ENCODE measurements at places on chromosomes 13 and 19.

GRCh38 chr13:31437975-31438374 is 238.2 kb downstream of the B3GLCT start:
- no peak for DNase-seq
- peaks cover 3% of the 10 kb centered on the region for H3K4me1 ChIP-seq
- H3K36me3 ChIP-seq = no peaks in the 10 kb centered on the region
- no peak overlapping the region for H3K27ac ChIP-seq

DNA sequence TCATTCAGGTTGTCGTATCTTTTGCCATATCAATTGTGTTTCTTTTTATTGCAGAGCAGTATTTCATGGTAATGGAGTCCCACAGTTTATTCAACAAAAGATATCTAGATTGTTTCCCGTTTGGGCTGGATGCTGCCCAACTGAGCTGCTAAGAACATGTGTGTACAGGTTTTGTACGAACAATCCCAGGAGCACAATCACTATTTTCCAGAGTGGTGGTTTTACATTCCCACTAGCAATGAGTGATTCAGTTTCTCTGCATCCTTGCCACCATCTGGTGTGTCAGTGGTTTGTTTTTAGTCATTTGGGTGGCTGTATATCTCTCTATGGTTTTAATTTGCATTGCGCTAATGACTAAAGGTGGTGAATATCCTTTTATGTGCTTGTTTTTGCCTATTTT is 52.7 kb upstream of the ZDHHC20 start:
- no peaks in the 10 kb centered on the region for H3K4me1 ChIP-seq
- no peak overlapping the region for H3K27ac ChIP-seq
- peaks cover 24% of the 10 kb centered on the region for H3K36me3 ChIP-seq
- H3K27me3 ChIP-seq = no peaks in the 10 kb centered on the region
- DNase-seq = no peak
- H3K4me3 ChIP-seq = no peak overlapping the region

- H3K36me3 ChIP-seq = no peaks in the 10 kb centered on the region
- H3K27ac ChIP-seq = no peak overlapping the region
- H3K4me1 ChIP-seq = peaks cover 23% of the 10 kb centered on the region
- peaks cover 3% of the 10 kb centered on the region for H3K27me3 ChIP-seq
- no peak overlapping the region for H3K4me3 ChIP-seq
Measured at GRCh38 chr13:29497137-29497654, 98.3 kb downstream of the SLC7A1 start.

- H3K4me1 ChIP-seq = peaks cover 19% of the 10 kb centered on the region
- H3K4me3 ChIP-seq = no peak overlapping the region
- peaks cover 6% of the 10 kb centered on the region for H3K36me3 ChIP-seq
- H3K27ac ChIP-seq = no peak overlapping the region
- H3K27me3 ChIP-seq = no peaks in the 10 kb centered on the region
Measured at GRCh38 chr19:13781547-13781946, 7.3 kb downstream of the C19orf53 start.

DNA sequence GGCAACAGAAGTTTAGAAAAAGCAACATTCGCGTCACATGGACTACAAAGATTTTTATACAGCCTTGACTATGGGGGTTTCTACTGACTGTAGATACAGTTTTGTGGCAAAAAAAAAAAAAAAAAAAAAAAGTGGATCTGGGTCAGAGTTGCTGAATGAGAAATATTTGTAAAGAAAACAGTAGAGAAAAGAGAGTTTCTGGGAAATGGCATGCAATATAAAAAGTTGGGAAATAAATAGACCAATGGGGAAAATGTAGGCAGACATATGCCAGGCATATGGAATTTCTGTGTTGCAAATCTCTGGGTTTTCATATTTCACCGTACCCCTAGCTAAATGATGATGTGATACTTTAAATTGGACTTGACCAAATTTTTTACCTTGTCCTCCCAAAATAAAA is 315.3 kb downstream of the EFNB2 start:
- no peak overlapping the region for H3K4me3 ChIP-seq
- H3K27me3 ChIP-seq = no peaks in the 10 kb centered on the region
- no peaks in the 10 kb centered on the region for H3K36me3 ChIP-seq
- no peak for DNase-seq
- no peak overlapping the region for H3K27ac ChIP-seq

DNA sequence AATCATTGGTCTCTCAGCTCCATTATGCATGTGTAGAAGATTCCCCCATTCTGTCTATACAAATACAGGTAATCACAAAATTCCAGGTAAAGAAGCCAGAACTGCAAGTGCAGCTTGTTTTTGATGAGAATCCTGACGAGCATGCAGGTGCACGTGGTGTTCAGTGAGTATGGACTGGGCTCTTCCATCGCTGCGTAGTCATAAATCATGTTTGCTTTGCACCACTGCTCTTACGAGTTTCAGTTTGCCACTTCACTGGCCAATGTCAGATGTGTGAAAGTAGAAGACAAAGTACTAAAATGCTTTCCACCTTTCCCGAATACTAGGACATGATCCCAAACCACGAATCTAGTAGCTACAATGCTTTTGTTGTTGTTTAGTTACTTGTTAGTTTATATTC is 390.7 kb downstream of the LIG4 start:
- H3K4me1 ChIP-seq = no peaks in the 10 kb centered on the region
- no peaks in the 10 kb centered on the region for H3K36me3 ChIP-seq
- no peaks in the 10 kb centered on the region for H3K27me3 ChIP-seq
- no peak for DNase-seq
- no peak overlapping the region for H3K27ac ChIP-seq

- H3K27me3 ChIP-seq = no peaks in the 10 kb centered on the region
Measured at GRCh38 chr13:23367907-23368306, 65.6 kb downstream of the SACS start.

DNA sequence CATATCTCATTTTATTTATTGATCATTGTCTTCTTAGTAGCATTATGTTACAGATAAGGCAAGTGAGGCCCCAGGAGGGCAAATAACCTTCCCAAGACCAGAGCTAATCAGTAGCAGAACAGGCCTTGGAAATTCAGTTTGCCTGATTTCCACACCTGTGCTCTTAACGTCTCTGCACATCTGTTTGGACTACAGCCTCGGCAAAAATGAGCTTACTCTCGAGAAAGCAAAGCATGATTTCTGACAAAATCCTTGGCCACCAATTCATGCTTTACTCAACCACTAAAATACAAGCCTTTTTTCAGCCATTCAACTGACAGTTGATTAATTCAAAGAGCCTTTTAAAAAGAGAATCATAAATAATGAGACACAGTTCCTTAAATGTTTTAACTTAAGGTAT is 309.3 kb upstream of the HTR2A start:
- H3K27ac ChIP-seq = no peak overlapping the region
- H3K27me3 ChIP-seq = peaks cover 2% of the 10 kb centered on the region
- DNase-seq = no peak
- H3K4me1 ChIP-seq = no peaks in the 10 kb centered on the region
- no peak overlapping the region for H3K4me3 ChIP-seq

- H3K27me3 ChIP-seq = peaks cover 26% of the 10 kb centered on the region
- no peak overlapping the region for H3K4me3 ChIP-seq
- H3K27ac ChIP-seq = no peak overlapping the region
- H3K36me3 ChIP-seq = peaks cover 2% of the 10 kb centered on the region
- H3K4me1 ChIP-seq = peaks cover 18% of the 10 kb centered on the region
Measured at GRCh38 chr19:6706633-6706958, 13.9 kb downstream of the C3 start.

- H3K4me1 ChIP-seq = no peaks in the 10 kb centered on the region
- DNase-seq = no peak
- H3K36me3 ChIP-seq = no peaks in the 10 kb centered on the region
- H3K27me3 ChIP-seq = peaks cover 13% of the 10 kb centered on the region
Measured at GRCh38 chr13:110327051-110327721, 20.1 kb downstream of the COL4A2 start.

GRCh38 chr13:105414639-105415038 is 1120.8 kb downstream of the EFNB2 start:
- no peak overlapping the region for H3K4me3 ChIP-seq
- peaks cover 2% of the 10 kb centered on the region for H3K27me3 ChIP-seq
- no peaks in the 10 kb centered on the region for H3K36me3 ChIP-seq
- no peak overlapping the region for H3K27ac ChIP-seq
- no peak for DNase-seq

DNA sequence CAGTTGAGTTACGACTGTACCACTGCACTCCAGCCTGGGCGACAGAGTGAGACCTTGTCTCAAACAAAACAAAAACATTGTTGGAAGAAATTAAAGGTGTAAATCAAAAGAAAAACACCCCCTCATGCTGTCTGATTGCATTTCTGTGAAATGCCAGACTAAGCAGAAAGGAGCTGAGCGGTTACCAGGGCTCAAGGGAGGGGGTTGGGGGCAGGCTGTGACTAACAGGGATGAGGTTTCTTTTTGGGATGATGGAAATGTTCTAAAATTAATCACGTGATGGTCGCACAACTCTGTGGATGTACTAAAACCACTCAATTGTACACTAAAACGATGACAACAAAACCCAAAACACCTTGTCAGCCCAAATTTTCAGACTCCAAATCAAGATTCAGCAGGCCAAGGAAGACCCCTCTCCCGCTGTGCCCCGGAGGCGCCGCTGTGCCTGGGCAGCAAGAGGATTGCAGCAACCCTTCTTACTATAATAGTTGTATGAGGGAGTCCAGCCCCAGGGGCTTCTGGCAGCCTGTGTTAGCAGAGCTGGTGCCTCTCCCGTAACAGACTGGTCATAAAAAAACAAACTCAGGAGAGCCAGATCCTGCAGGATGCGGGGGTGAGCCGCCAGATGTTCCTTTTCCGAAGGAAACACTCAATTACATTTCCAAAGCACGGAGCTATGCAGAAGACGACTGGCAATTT is 20.9 kb downstream of the CAPS start:
- no peak overlapping the region for H3K4me3 ChIP-seq
- no peak overlapping the region for H3K27ac ChIP-seq
- no peaks in the 10 kb centered on the region for H3K27me3 ChIP-seq
- H3K4me1 ChIP-seq = peaks cover 2% of the 10 kb centered on the region

- H3K36me3 ChIP-seq = no peaks in the 10 kb centered on the region
- no peaks in the 10 kb centered on the region for H3K4me1 ChIP-seq
- H3K27ac ChIP-seq = no peak overlapping the region
- no peak overlapping the region for H3K4me3 ChIP-seq
- DNase-seq = no peak
Measured at GRCh38 chr13:44713788-44714469, 137.8 kb upstream of the TSC22D1 start.

- peaks cover 16% of the 10 kb centered on the region for H3K4me1 ChIP-seq
- H3K27ac ChIP-seq = no peak overlapping the region
- no peaks in the 10 kb centered on the region for H3K27me3 ChIP-seq
- peaks cover 3% of the 10 kb centered on the region for H3K36me3 ChIP-seq
Measured at GRCh38 chr19:45574526-45574925, 10.1 kb downstream of the OPA3 start.

DNA sequence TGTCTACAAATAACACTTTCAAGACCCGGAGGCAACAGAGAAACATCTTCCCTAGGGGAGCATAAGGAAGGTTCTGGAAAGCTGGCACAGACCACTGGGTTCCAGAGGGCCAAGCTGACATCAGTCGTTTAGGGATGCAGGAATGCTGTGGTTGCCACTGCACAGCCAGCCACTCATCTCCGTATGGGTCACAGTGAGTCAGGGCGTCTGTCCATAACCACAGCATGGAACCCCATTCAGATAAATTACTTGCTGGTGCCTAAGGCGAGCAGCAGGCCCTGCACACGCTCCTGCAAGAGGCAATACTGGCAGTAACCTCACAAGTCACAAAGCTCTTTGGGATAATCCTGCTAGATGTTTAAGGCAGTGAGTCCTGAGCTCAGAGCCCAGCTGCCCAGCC is 140.9 kb upstream of the UBL3 start:
- H3K4me1 ChIP-seq = no peaks in the 10 kb centered on the region
- peaks cover 3% of the 10 kb centered on the region for H3K36me3 ChIP-seq
- H3K27ac ChIP-seq = no peak overlapping the region
- no peak overlapping the region for H3K4me3 ChIP-seq

DNA sequence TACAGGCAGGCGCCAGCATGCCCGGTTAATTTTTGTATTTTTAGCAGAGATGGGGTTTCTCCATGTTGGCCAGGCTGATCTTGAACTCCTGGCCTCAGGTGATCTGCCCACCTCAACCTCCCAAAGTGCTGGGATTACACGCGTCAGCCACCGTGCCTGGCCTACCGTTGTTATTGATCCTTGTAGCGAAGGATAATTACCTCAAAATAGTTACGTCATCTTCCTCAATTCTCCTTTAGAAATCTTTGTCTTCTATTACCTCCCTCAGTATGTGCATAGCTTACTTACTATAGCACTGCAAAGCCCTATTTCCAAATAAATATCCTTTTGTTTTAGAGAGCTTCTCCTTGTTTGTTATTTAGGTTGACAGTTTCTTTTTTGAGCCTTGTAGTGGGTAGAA is 9.4 kb upstream of the TLE6 start:
- H3K4me1 ChIP-seq = peaks cover 16% of the 10 kb centered on the region
- no peak for DNase-seq
- no peak overlapping the region for H3K27ac ChIP-seq
- H3K27me3 ChIP-seq = peaks cover 5% of the 10 kb centered on the region
- no peak overlapping the region for H3K4me3 ChIP-seq

- H3K36me3 ChIP-seq = no peaks in the 10 kb centered on the region
- H3K27ac ChIP-seq = no peak overlapping the region
- peaks cover 2% of the 10 kb centered on the region for H3K4me1 ChIP-seq
- H3K27me3 ChIP-seq = peaks cover 3% of the 10 kb centered on the region
Measured at GRCh38 chr13:36453516-36453915, 21.2 kb downstream of the CCNA1 start.

DNA sequence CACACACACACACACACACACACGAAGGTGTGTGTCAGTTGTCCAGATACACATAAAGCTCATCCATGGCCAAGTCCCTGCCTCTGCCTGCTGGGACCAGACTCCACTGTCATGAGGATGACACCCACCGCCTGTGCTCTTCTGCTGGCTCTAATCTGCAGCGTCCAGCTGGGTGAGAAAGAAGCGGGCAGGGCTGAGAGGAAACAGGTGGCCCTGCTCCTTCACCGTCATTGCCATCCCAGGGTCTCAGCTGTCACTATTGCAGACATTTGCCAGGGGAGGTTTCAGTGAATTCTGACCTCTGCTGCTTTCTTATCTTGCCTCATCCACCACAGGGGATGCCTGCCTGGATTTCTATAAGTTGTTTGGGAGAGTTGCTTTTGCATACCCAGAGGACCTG is 31.4 kb downstream of the SCGB2B2 start:
- no peak for DNase-seq
- H3K27me3 ChIP-seq = peaks cover 10% of the 10 kb centered on the region
- no peaks in the 10 kb centered on the region for H3K4me1 ChIP-seq
- no peak overlapping the region for H3K4me3 ChIP-seq
- H3K36me3 ChIP-seq = peaks cover 7% of the 10 kb centered on the region

DNA sequence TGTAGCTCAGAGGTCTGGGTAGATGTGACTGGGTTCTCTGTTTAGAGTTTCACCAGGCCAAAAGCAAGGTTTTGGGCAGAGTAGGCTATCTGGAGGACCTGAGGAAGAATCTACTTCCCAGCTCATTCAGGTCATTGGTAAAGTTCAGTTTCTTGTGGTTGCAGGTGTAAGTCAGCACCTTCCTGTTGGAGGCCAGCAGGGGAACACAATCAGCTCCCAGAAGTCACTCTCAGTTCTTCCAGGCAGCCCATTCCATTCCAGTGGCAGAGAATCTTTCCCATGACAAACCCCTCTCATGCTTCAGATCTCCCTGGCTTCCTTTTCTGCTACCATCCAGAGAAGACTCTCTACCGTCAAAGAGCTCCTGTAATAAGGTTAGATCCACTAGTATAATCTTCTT is 176.2 kb upstream of the UFM1 start:
- no peaks in the 10 kb centered on the region for H3K4me1 ChIP-seq
- no peaks in the 10 kb centered on the region for H3K27me3 ChIP-seq
- no peak overlapping the region for H3K27ac ChIP-seq

GRCh38 chr19:16564842-16565241 is 7.4 kb downstream of the SLC35E1 start:
- H3K27me3 ChIP-seq = no peaks in the 10 kb centered on the region
- DNase-seq = no peak
- H3K36me3 ChIP-seq = peaks cover 36% of the 10 kb centered on the region
- H3K4me3 ChIP-seq = no peak overlapping the region
- H3K4me1 ChIP-seq = peaks cover 6% of the 10 kb centered on the region
